ENCODE measurements at places on chromosomes 2 and 18.

GRCh38 chr18:69866212-69866611 lies 81.5 kb downstream of the CD226 start:
- no peak for DNase-seq

DNA sequence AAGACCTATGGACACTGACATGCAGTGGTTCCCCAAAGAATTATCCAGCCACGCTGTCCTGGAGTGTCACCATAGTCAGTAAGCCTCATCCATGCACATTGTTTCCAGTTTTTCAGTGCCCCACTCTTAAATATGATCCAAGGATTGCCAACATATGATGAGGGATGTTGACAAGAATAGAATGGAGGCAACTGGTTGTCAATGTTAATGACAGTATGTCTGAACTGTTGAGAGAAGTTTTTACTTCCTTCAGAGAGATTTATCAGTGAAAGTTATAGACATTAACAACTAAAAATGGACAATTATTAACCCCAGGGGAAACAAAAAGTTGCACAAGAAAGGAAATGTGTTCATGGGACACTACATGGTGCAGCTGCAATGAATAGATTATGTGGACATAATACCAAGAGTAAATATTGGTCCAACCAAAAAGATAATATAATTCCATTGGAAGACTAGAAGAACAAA lies 69.9 kb downstream of the CYP26B1 start:
- DNase-seq, result no peak

GRCh38 chr2:6822406-6822805 lies 43.3 kb downstream of the CMPK2 start:
- DNase-seq, result no peak

GRCh38 chr18:29104671-29105070 lies 927.7 kb upstream of the CDH2 start:
- no peak for DNase-seq

DNA sequence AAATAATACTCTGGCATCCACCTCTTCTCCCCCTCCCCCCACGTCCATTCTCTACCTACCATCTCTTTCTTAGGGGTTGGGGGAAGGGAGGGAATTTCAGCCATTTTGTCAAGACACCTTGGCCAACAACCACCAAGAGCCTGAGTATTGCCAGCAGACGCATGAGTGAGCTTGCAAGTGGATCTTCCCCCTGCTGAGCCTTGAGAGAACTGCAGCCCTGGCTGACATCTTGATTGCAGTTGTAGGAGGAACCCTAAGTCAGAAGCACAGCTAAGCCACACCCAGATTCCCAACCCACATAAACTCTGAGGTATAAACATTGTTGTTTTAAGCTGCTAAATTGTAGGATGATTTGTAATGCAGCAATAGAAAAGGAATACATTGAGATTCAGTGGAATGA lies 165.6 kb downstream of the TMEFF2 start:
- DNase-seq, result no peak

- DNase-seq, result no peak
These were observed 409.0 kb downstream of the LPIN1 start for GRCh38 chr2:12155303-12156051.

GRCh38 chr2:100785626-100786296 lies 34.2 kb upstream of the NPAS2 start:
- no peak for DNase-seq

DNA sequence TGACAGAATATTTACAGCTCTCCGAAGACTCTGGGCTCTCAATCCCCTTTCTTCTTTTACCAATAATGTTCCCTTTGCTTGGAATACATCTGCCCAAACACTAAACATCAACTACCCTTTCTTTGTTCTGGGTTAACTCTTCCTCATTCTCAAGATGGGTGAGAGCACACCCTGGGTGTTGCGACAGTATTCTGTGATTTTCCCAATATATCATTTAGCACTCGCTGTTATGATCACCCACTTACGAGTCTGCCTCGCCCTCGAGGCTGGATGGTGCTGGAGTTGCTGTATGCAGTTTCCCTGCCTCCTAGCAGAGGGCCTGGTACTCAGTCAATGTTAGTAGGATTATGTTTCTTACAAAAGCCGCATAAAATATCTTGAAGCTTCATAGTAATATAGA lies 93.2 kb downstream of the SOCS6 start:
- DNase-seq, result no peak

DNA sequence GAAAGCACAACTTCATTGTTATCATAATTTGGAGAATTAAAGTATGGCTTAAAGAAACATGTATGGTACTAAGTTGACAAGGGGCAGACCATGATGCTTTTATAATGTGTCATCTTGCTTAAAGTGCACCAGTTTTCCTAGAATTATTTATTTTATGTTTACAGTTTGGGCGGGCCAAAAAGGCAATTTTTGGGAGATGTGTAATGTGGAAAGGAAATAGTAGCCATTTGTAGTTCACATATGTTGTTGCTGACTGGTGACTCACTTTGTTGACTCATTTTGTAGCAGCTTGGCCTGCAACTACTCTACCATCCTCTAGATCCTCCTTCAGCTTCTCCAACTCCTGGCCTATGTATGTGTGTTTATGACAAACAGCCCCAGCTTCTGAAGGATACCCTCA lies 7.7 kb downstream of the ZSCAN30 start:
- no peak for DNase-seq

- no peak for DNase-seq
These were observed 15.6 kb downstream of the TRABD2A start for GRCh38 chr2:84865181-84865783.

- DNase-seq, result no peak
These were observed 610.5 kb upstream of the LRRTM4 start for GRCh38 chr2:78132391-78133370.

DNA sequence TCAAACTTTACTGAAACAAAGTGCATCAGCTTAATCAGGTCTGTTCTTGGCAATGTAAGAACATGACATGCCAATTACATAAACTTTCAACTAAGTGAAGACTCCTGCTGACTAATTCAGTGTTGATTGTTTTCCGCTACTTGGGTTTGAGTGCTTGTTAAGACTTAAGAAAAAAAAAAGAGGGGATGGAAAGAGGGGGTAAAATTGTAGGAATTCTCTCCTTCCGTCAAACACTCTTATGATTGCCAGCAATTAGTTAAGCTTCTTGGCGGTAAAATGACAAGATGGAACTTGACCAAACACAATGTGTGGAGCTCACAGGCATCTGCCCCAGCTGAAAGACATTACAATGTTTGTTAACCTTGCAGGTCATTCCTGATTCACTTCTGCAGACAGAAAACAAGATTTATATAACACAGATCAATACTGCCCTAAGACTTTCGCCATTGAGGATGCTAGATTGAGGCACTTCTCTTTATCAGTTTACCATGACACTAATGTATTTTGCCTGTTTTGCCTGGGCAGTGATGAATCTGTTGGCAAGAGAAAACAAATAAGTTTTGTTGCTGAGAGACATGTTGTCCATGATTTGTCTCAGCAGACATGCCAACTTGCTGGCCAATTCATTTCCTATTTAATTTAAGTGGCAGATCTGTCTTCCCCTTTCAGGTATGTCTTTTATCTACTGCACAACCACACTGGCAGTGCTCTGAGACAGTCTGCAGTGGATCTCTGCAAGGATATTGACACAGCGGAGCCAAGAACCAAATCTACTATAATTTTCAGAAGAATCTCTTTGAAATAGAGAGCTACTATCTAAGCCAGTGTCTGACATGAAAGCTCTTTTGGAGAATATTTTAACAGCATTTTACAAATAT lies 410.0 kb upstream of the KCNH7 start:
- DNase-seq, result no peak

DNA sequence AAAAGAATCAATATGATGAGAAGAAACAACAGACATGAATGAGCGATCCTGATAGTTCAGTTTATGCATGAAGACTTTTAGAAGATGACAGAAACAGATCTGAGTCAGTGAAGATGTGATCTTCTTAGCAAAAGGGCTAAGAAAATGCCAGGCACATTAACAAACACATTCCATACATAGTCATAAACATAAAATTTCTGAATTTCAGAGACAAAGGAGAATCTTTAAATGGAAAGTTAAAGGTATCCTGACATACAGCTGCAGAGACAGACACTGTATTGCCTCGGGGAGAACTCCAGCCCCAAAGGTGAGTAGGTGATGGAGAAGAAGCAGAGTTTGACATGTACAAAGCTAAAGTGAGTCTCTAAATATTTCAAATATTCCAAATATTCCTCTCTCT lies 40.6 kb upstream of the FN1 start:
- no peak for DNase-seq

- no peak for DNase-seq
These were observed 12.3 kb upstream of the TNFRSF11A start for GRCh38 chr18:62312851-62313250.

All from CD4-positive, alpha-beta T cell treated with Interferon alpha-2 for 1 hour (primary cell).